HFF-Myc (cell line): ENCODE measurements at places on chromosomes 1 and 21.

DNA sequence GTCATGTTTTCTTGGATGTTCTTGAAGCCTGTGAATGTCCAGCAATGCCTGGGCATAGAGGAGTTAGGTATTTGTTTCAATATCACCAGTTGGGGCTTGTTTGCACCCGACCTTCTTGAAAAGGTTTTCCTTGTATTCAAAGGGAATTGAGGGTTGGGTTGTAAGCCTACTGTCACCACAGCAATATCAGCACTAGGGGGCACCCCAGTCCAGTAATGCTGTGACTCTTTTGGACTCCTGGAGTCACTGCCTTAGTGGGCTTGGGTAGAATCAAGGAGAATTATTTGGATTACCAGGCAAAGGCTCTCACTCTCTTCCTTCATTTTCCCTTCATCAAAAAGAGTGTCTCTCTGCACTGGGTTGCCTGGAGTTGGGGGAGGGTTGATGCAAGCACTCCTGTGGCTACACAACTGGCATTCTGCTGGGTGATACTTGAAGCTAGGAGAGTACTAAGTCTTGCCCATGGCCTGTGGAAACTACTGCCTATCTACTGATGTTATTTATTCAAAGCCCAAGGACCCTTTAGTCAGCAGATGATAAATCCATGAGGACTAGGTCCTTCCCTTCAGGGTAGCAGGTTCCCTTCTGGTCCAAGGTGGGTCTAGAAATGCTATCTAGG is 34.5 kb downstream of the OR10R2 start:
- DNase-seq: no peak

DNA sequence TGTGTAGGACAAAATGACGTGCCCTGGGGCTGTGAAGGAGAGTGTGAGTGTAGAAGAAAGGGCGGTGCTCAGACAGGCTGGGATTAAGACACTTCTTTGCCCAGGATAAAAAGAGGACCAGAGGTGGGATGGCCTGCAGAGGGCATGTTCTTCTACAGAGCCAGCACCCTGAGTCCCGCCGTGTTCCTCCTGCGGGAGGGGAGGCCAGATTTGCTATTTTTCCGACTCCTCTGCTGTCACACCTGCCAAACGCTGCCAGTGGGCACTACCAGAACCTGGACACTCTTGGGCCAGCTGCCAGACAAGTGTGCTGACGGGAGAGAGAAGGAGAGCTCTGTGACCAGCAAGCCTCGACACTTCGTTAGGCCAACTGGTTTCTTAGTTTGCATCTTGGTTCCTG is 206.4 kb downstream of the PLD5 start:
- no peak for DNase-seq

GRCh38 chr1:211287218-211287617 is 28.1 kb downstream of the RCOR3 start:
- DNase-seq: no peak

DNA sequence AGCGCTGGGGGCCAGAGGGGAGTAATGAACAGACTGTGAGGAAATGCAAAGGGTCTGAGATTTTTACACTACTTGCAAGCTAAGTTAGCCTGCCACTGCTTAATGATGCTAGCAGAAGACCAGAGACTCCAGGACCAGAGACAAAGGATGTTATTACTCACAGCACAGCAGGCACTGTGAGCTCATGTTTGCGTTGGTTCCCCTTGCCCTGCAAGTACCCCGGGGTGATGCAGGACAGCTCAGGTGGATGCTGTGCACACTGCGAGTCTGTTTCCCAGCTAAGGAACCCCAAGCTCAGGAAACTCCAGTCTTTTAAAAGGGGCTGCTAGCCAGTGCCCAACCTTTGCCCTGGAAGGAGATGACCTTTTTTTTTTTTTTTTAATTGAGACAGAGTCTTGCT is 1.2 kb downstream of the FHAD1 start:
- no peak for DNase-seq

DNA sequence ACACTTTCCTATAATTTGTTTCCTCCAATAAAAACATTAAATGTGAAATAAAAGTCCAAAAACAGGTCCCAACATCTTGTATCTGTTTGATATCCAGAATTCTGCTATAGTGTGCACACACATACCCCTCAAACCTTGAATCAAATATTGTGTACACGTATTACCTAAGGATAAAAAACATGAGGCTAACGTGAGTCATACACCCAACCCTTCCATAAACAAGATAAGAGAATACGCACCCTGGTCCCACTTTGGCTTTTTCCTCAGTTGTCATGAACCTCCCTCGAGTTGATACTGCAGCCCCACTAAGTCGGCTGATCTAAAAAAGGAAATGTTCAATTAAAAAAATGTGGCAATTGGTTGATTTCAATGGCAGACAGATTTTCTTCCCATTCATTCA is 5.2 kb downstream of the KHDC4 start:
- no peak for DNase-seq

GRCh38 chr1:209670441-209671082 is 4.7 kb upstream of the G0S2 start:
- DNase-seq: no peak

- DNase-seq: no peak
Observed at GRCh38 chr1:183674339-183674738, 21.2 kb upstream of the APOBEC4 start.

DNA sequence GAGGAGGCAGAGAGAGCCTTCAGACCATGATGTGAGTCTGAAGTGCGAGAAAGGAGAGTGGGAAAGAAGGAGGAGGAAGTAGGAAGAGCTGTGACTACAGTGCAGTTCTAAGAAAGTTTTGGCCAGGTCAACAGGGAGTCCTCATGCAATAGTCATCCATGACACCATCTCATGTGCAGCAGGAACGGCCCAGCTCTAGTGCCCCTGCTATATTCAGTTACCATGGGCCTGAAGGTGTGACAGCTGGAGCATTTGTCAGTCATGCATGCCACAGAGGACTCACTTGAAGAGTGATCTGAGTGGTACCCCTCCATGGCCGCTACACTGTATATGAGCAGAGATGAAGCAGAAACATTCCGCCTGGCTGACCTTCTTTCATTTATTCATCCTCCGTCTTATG is 77.9 kb downstream of the OMA1 start:
- no peak for DNase-seq

- no peak for DNase-seq
Observed at GRCh38 chr1:113007706-113008364, 51.8 kb upstream of the SLC16A1 start.

- DNase-seq: no peak
Observed at GRCh38 chr1:17635811-17636210, 96.3 kb downstream of the ARHGEF10L start.

GRCh38 chr1:154791292-154792166 is 78.6 kb downstream of the KCNN3 start:
- DNase-seq: no peak

- DNase-seq: no peak
Observed at GRCh38 chr21:26748066-26748465, 97.1 kb downstream of the ADAMTS1 start.

GRCh38 chr1:164771041-164771618 is 212.1 kb downstream of the PBX1 start:
- no peak for DNase-seq

DNA sequence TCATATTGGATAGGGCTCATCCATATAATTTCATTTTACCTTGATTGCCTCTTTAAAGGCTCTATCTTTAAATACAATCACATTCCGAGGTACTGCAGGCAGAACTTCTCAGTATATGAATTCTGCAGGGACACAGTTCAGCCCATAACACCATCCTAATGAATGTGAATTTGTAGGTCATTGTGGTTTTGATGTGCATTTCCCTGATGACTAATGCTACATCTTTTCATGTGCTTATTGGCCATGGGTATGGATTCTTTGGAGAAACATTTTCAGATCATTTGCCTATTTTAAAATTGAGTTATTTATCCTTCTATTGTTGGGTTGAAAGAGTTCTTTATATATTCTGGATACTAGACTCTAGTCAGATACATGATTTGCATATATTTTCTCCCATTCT is 9.6 kb upstream of the RPS6KC1 start:
- no peak for DNase-seq

DNA sequence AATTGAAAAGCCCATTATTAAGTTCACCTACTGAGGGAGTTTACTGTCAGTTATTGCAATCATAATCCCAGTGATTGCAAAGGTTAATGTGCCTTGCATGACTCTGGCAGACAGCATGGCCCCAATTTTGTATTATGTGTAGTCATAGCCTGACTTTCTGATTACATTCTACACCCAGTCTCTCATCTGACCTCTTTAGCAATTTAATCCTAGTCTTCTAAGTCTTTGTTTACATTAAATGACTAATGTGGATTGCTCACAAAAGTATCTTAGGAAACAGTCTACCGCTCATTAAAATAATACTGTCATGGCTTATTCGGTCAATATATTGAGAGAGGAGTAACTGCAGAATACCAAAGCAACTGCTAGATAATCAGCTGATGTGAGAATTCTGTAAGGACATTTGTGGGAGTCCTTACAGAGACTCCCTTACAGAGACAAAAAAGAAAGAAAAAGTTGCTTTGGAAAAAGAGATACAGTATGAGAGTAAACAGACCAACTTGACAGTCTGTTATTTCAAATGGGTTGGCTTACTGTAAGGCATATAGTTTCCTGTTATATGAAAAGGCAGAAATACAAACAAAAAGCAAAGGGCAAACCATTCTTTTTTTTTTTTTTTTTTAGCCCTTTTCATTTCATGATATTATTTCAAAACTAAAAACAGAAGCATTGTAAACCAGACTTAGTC is 42.8 kb downstream of the SMG7 start:
- DNase-seq: peak; percentile 20

DNA sequence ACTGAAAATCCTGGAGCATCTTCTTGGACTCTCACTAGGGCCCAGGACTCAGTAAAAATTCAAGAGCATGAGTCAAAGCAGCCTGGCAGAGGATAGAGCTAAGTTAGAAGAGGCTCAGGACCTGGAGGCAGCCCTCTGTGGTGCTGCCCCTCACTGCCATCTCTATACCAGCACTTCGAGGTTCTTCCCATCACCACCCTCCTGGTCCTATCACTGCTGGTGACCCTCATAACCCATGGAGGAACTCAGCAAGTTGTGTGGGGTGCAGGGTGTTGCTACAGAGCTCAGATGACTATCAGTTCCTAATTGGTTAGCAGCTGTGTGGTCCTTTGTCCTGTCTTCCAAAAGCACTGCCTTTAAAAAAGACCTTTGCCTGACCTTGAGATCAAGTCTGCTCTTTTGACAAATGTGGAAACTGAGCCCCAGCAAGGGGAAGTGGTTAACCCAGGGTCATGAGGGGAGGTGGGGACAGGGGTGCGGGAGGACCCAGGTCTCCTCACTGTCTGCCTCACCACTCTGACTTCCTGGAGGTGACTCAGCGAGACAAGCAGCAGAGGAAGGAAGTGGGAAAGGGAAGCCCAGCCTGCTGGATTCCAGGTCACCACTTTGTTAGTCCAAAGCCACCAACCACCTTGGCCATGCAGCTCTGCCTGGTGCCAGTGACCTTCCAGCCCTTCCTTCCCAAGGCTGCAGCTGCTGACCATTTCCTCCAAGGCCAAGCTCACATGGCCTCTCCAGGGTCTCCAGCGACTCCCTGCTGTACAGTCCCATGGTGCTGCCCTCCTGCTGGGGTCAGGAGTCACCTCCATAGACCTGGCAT is 199.4 kb upstream of the EDN2 start:
- DNase-seq: no peak

- no peak for DNase-seq
Observed at GRCh38 chr1:157034137-157034800, 11.3 kb downstream of the ARHGEF11 start.

DNA sequence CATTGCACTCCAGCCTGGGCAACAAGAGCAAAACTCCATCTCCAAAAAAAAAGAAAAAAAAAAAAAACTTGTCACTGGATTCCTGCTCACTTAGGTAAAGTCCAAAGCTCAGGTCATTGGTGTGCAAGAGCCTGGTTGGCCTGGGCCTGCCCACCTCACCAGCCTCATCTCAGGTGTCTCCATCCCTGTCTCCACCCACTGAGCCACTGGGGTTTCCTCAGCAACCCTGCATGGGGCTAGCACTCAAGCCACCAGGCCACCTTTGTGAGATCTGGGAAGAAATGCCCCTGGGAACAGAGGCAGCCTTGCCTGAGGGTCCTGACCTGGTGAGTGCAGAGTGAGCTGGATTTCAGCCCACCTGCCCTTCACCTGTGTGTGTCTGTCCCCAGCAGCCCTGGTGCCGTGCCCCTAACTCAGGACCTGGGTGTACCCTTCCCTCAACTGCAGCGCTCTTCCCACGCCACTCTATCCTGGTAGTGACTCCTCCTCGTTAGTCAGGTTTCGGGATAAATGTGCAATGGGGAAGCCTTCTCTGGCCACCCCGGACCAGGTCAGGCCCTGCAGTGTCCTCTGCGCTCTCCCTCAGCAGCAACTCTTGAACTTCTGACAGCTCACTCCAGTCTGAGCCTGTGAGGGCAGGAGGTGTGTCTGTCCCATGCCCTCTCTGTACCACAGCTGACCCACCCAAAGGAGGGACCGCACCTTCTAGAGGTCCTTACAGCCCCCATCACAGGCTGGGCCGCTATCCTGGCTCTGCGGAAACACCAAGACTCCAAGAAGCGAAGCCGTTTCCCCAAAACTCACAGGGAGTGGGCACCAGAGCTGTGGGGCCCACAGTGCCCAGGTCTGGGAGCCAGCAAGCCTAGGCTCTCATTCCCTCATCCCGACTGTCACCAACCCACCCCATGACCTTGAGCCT is 3.3 kb downstream of the PDZK1IP1 start:
- DNase-seq: no peak

DNA sequence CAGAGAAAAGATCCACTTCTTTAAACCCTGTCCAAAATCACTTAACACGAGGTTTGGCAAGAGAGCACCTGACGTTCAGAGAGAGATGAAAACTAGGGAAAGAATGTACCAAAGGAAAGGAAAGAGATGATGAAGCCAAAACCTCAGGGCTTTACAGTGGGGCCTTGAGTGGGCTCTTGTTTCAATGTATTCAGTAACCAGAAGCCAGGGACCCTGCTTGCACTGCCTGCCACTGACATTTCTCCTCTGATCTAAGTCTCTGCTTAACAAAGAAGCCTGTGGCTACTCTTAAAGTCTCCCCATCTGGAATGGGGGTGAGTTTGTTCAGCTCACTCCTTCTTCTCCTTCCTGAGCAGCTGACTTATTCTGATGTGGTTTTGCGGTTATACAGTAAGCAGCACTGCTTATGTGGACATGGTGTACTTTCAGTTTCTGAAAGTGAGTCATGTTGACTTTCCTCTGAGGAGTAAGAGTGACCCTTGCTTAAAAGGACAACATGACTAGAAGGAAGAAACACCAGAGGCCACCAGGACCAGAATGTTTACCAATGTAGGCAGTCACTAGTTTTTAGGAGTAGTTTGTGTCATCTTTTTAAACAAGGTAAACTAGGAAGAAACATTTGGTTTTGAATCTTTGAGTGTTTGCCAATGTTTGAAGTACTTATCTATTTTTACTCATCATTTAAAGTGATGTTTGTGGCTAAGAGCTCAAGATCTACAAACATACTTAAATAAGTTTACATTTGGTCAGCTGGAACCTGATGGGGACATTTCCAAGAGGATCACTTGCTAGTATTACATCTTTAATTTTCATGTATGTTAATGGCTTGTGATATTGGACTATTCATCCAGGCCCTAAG is 87.4 kb downstream of the FASLG start:
- DNase-seq: peak; percentile 93

- DNase-seq: no peak
Observed at GRCh38 chr1:181219938-181220337, 131.4 kb downstream of the IER5 start.
